Cardiac muscle cell (in vitro differentiated cells and primary cell): ENCODE measurements at places on chromosomes 6 and 20.

GRCh38 chr20:52494244-52494643 lies 302.7 kb upstream of the ZFP64 start:
- no peak for DNase-seq

DNA sequence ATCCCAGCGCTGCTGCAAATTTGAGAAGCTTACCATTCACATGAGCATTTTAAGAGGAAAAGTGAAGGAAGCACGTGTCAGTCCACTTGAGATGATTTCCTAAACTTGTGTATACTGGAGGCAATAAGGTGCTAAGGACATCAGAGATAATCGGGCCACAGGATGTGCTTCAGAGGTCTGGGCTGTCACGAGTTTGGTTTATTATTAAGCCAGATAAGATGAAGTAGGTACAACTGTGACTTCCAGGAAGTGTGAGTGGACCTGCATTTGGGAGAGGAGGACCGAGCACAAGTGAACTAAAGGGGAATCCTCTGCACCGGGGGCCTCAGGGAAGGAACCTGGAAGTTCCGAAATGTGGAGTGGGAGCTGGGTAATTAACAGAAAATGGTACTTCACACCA lies 1.4 kb downstream of the SAMD5 start:
- DNase-seq, result no peak

DNA sequence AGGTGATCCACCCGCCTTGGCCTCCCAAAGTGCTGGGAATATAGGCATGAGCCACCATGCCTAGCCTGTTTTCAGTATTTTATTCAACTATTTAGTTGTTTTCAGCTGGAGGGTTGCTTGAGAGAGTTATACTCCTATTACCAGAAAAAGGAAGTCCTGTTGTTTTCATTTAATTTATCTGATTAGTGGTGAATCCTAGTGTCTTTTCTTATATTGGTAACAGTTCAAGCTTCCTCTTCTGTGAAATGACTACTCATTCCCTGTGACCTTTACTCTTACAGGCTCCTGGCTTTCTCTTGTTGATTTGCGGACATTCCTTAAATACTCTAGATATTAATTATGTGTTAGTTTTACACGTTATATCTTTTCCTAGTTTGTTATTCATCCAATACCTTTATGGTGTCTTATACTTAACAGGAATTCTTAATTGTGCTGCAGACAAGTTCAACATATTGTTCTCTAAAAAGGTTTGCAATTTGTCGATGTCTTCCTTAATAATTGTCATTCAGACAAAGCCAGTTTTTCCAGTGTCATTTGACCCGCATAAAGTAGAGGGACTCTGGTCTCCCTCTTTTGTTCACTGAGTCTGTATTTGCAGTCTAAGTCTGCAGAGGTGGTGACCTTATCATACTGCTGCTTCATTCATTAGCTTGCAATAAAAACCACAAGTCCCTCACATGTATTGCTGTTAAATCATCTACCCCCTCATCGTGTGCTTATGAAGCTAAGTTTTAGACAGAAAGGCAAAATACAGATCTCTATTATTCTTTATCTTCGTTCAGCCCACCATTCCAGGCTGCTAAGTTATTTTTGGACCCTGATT lies 51.4 kb downstream of the ZBTB9 start:
- DNase-seq, result no peak

- peak; percentile 97 for DNase-seq
These were observed 97.4 kb downstream of the OR2B2 start for GRCh38 chr6:27814665-27815424.

DNA sequence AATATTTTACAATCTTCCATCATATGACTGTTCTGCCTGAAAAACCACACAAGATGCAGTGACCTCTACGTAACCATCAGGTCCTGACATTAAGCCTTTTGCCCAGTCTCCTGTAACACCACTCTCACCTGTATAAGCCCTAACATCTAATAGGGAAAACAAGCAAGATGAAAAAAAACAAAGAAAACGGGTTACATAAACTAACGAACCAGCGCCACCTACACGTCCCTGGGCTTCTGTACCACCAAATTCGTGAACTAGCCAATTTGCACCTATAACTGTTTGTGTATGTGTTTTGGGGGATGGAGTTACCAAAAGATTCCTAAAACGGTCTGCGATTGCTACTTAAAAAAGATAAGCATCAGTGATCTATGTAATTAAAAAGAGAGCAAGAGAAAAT lies 70.2 kb downstream of the BLOC1S5 start:
- no peak for DNase-seq

DNA sequence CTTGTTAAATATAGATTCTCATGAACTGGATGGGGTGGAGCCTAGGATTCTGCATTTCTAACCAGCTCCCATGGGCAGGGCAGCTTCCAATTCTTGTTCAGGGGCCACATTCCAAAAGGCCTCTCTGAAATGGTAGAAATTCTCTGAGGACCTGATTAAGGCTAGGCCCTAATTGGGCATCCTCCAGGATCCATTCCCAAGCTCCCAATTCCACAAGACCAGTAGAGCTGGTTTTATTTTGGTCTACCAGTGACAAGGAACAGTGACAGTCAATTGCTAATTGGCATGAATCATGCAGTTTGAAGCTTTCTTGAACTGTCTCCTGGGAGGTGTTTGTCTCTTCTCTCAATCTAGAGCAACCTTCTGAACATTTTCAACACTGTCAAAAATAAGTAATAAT lies 3.0 kb downstream of the THBD start:
- DNase-seq, result no peak

DNA sequence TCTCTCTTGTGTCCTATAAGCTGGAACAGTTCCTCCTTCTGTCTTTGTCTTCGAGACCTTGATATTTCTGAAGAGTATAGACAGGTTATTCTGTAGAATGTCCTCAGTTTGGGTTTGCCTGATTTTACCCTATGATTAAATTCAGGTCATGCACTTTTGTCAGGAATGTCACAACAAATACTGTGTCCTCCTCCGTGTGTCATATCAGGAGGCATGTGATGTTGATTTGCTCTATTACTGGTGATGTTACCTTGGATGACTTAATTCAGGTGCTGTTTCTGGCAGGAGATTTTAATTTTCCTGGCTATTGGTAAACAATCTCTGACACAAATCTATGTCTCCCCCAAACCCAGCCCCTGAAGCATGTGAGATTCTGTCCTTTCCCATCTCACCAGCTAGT lies 33.3 kb upstream of the CHMP4B start:
- DNase-seq, result no peak

GRCh38 chr6:32202186-32202585 lies 9.7 kb upstream of the GPSM3 start:
- no peak for DNase-seq

DNA sequence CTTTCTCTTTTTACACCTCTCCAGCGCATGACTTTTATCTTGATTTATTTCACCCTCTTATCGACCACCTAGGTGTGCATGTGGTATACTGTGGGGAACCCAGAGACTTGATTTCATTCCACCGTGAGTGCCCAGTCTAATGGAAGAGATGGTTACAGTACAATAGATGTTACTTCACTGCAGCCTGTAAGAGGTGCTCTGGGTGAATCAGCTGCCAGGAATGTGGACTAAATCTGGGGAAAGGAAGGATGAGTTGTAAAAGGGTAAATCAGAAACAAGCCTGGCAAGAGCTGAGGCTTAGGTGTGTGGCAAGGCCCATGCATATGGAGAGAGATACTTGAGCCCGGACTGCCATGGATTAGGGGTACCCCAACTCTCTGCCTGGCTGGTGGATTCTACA lies 7.4 kb downstream of the STK35 start:
- DNase-seq, result no peak

- DNase-seq, result no peak
These were observed 22.8 kb downstream of the FYN start for GRCh38 chr6:111850295-111850937.

DNA sequence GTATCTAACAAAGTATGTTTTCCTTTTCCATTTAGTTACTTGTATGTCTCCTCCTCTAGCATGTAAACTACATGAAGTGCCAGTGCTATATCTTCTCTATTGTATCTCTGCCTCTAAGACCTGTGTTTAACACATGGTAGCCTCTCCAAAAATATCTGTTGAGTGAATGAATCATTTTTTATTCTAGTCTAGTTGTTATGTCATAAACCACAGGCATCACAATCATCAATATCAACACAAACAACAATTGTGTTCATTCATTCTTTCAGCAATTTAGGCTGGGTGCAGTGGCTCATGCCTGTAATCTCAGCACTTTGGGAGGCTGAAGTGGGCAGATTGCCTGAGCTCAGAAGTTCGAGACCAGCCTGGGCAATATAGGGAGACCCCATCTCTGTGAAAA lies 111.6 kb upstream of the EYA4 start:
- no peak for DNase-seq

GRCh38 chr6:42831237-42831636 lies 48.2 kb upstream of the RPL7L1 start:
- DNase-seq, result no peak
